ENCODE measurements at places on chromosomes 1 and 21. TPM values are rescaled to one million over a fixed set of nuclear protein-coding genes. Genes with fewer than 3 reads are reported as not detected.

PRRX1 gene
- total RNA-seq: 36.0 TPM

DNA sequence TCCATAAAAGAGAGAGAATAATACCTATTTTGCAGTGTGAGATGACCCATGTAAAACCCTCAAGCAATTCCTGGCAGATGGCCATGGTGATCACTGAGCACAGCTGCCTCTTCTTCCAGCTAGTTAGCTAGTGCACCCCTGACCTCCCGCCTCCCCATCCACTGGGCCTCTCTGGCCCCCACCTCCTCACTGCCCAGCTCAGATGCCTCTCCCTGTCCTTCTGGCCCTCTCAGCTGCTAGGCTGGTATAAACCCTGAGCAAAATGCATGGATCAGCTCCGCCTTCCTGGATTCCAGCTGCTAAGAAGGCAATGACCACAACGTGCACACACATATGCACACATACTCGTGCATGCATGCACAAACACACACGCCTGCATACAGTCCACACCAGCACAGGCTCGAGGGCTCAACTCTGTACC is 117.2 kb downstream of the DMRTB1 start:
- H3K27ac ChIP-seq: no peak overlapping the region
- DNase-seq: no peak

GPR25 gene
- 0.74 TPM for total RNA-seq

GRCh38 chr1:175254190-175254589 is 61.6 kb upstream of the KIAA0040 start:
- no peak overlapping the region for H3K27ac ChIP-seq
- H3K4me1 ChIP-seq: no peaks in the 10 kb centered on the region
- H3K27me3 ChIP-seq: no peaks in the 10 kb centered on the region
- DNase-seq: no peak
- H3K4me3 ChIP-seq: no peak overlapping the region
- no peaks in the 10 kb centered on the region for H3K36me3 ChIP-seq

C1orf185 gene
- total RNA-seq: not detected

DNA sequence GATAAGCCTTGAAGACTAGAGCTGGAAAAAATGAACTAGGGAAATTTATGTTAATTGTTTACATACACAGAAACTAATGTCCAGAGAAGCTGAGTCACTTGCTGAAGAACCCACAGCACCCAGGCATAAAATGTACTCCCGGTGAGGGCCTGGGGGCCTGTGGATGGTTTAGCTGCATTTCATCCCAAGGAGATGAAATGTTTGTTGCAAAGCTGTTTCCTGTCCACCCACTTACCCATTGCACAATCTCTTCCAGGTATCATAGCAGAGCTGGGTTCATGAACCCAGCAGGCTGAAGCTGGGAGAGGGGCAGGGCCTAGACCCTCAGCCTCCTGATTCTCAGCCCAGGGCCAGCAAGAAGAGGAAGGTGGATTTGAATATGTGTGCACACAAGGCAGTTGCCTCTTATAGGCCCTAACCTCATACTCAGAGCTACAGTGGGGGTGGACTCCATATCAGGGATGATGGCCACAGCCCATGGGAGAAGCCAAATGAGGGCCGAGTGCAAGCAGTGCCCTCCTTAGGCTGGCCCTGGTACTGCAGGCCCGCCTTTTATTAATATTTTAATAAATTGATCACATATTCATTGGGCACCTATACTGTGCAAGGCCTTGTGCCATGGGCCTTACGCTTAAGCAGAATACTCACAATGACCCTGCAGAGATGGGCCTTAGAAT is 110.8 kb downstream of the LACTBL1 start:
- H3K4me3 ChIP-seq: no peak overlapping the region
- H3K27ac ChIP-seq: no peak overlapping the region
- no peak for DNase-seq
- H3K36me3 ChIP-seq: no peaks in the 10 kb centered on the region
- no peaks in the 10 kb centered on the region for H3K4me1 ChIP-seq
- H3K27me3 ChIP-seq: no peaks in the 10 kb centered on the region

DNA sequence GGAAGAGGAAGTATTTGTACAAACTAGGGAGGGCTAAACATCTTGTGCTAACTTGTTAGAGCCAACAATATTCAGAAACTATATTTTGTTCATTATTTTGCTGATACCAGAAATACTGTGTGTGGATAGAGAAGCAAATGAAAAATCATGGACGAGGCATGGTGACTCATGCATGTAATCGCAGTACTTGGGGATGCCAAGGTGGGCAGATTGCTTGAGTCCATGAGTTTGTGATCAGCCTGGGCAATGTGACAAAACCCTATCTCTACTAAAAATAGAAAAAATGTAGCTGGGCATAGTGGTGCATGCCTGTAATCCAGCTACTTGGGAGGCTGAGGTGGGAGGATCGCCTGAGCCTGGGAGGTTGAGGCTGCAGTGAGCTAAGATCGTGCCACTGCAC is 13.4 kb downstream of the LRRC41 start:
- peaks cover 55% of the 10 kb centered on the region for H3K36me3 ChIP-seq
- no peak for DNase-seq
- no peak overlapping the region for H3K4me3 ChIP-seq
- H3K4me1 ChIP-seq: no peaks in the 10 kb centered on the region
- H3K27ac ChIP-seq: no peak overlapping the region
- no peaks in the 10 kb centered on the region for H3K27me3 ChIP-seq

DNA sequence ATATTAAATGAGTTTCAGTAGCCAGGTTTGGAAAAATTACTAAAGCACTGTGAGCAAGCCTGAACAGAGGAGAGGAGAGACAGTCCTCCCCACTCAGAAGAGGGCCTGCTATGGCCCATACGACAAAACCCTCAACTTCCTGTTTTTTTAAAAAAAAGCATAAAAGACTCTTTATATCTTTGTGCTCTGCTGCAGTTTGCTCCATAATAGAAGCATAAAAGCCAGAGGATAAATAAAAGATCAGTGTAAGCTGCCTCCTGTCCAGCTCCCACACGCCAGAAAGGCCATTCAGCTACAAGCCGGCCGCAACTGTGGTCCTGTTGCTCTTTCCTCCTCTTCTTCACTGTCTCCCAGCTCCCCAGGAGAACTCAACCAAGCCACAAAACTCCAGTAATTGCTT is 37.8 kb downstream of the NID1 start:
- no peaks in the 10 kb centered on the region for H3K27me3 ChIP-seq
- DNase-seq: no peak
- no peak overlapping the region for H3K27ac ChIP-seq
- no peaks in the 10 kb centered on the region for H3K4me1 ChIP-seq
- no peaks in the 10 kb centered on the region for H3K36me3 ChIP-seq

KCNA2 gene
- total RNA-seq: 0.31 TPM

DNA sequence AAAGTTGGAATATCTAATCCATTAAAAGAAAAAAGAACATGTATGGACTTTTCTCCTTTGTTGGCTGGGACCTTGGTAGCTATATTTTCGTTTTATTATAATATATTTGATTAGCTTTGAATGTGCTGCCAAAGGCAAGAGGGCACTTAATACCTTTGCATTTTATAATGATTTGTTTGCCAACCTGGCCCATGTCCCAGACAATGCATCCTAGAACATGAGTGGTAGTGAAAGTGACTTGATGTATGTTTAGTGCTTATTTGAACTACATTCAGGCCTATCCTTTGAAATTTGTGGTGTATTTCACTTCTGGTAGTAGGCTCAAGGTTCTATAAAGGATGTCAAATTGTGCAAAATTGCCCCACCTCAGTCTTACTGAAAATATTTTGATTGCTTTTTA is 25.9 kb downstream of the CACHD1 start:
- no peaks in the 10 kb centered on the region for H3K36me3 ChIP-seq
- H3K4me1 ChIP-seq: no peaks in the 10 kb centered on the region
- DNase-seq: no peak

DNA sequence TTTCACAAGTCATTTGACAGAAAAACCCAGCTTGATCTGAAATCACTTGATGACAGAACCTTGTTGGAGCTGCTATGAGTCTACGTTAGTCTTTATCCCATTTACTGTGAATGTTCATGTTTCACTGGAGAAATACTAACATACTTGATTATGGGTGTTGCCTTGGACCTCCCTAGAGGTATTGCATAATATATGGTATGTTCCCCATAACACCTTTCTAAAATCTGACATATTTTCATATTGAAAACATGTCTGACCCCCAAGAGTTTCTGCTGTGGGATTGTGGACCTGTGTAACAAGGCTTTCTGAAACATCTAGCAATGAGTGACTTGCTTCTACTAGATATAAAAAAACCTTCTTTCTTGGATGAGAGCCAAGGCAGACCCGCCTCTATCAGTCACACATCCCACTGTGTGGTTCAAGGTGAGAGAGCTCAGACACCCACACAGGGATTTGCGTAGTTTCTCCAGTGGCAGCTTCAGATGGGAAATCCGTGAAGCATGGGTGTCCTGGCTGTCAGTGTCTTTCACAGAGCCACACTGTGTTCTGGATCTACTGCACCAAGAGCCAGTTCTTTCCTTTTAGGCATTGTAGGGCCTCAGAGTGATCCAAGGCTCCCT is 4.6 kb downstream of the NENF start:
- no peak overlapping the region for H3K27ac ChIP-seq
- H3K4me1 ChIP-seq: peaks cover 16% of the 10 kb centered on the region
- no peak overlapping the region for H3K4me3 ChIP-seq
- H3K27me3 ChIP-seq: no peaks in the 10 kb centered on the region

NEGR1 gene
- 4.6 TPM for total RNA-seq

DNA sequence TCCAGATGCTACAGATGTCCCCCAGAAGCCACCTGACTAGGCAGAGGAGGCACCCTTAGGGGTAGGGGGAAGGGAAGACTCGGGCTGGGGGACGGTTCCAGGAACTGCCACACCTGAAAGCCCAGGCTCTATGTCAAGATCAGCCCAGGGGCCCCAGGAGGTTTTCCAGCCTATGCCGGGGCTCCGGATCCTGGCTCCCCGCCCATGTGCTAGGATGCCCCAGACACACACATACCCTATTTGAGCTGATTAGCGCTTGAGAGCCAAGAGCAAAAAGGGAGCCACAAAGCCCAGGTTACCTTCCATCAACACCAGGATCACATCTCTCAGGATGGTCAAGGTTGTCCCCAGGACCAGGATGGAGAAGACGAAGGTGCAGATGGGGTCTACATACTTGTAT is 4.5 kb downstream of the SLC30A2 start:
- H3K27ac ChIP-seq: no peak overlapping the region
- no peaks in the 10 kb centered on the region for H3K36me3 ChIP-seq
- H3K4me1 ChIP-seq: peaks cover 13% of the 10 kb centered on the region
- no peak for DNase-seq

RSPH1 gene
- total RNA-seq: 12.7 TPM

- H3K27ac ChIP-seq: no peak overlapping the region
- peaks cover 19% of the 10 kb centered on the region for H3K27me3 ChIP-seq
- H3K4me3 ChIP-seq: no peak overlapping the region
- no peak for DNase-seq
- no peaks in the 10 kb centered on the region for H3K36me3 ChIP-seq
- H3K4me1 ChIP-seq: peaks cover 12% of the 10 kb centered on the region
Observed at GRCh38 chr1:228445490-228445842, 28.8 kb upstream of the TRIM17 start.

VWA1 gene
- 108 TPM for total RNA-seq

DNA sequence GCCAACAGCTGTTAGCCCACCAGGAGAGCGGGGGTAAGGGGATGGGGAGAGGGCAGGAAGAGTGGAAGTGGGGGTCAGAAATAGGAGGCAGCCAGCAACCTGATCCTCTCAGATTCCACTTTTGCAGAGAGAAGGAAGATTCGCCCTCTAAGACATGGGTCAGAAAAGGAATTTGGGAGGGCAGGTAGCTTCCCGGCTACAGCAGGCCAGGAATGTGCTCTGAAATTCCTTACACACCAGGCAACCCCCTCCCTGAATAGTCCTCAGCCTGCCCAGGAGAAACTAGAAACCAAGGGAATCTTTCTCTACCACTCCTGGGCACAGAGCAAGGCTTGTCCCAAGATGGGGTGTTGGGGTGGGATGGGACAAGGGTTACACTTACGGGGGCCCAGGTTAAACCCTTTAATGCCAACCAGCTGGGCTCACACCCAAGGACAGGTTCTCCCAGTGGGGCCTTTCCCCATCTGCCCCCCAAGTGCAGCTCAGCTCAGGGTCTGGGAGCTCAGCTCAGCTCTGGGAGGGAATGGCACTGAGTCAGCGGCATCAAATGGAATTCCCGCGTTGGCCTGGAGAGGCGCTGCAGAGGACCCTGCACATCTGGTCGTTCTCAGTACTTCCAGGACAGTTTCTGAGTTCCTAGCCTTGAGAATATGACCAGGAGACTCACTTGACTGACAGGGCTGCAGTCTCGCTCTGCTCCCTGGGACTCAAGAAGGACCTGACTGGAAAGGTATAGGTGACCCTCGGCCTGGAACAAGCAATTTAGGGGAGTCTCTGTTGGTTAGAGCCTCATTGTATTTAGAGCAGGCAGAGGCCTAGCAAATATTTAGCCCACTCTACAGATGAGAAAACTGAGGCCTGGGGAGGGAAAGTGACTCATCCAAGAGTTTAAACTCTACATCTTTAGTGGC is 761 bp downstream of the TNNT2 start:
- peaks cover 3% of the 10 kb centered on the region for H3K4me1 ChIP-seq
- DNase-seq: no peak
- no peaks in the 10 kb centered on the region for H3K27me3 ChIP-seq
- no peaks in the 10 kb centered on the region for H3K36me3 ChIP-seq

- no peak overlapping the region for H3K4me3 ChIP-seq
- H3K36me3 ChIP-seq: no peaks in the 10 kb centered on the region
- no peaks in the 10 kb centered on the region for H3K27me3 ChIP-seq
Observed at GRCh38 chr1:162159515-162159914, 90.0 kb downstream of the NOS1AP start.

DNA sequence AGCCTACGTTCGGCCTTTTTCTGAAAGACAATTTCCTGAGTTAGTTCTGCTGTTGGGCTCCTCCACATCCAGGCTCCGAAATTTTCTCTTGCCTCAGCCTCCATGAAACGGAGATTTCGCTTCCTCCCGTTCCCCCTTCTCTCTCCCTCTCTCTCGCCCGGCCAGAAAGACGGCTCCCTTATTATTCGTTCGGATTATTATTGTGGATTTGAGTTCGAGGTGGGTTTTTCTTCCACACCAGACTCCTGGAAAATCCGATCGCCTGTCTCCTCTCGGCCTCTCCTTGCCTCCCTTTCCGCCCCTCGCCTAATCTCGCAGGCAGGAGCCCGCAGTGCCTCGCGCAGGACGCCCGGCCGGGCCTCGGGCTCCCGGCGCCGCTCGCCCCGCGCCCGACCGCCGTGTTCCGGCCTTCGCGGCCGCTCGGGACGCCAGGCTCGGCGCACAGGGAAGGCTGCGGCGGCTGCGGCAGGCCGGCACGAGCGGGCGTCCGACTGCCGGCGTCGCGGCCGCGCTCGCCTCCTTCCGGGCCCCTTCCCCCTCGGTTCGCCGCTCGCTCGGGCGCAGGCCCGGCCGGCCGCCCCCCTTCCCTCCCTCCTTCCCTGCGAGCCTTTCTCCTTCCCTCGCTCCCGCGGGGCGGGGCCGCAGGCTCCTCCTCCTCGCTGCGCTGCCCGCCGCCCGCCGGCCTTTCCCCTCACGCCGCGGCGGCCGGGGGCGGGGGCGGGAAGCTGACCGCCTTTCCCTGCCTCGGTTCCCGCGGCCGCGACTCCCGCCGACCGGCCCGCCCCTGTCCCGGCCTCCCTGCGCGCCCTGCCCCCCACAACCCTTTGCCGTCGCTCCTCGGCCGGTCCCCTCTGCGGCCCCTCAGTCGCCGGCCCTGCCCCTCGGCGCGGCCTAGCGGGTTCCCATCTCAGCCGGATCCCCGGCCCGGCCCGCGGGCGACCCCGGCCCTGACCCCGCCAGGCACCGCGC is at the start of gene ARHGEF11:
Gene ARHGEF11, minus strand, starts transcription at position 493 of the 969 bp plus-strand sequence. CDS start 1,412 bp downstream, outside the sequence.
- H3K4me3 ChIP-seq: peak within 1 kb of the TSS; percentile 59
- no peaks in the 10 kb centered on the region for H3K27me3 ChIP-seq
- H3K36me3 ChIP-seq: no peaks in the 10 kb centered on the region
- peaks cover 33% of the 10 kb centered on the region for H3K4me1 ChIP-seq
- H3K27ac ChIP-seq: peak within 1 kb of the TSS; percentile 90

- H3K4me1 ChIP-seq: no peaks in the 10 kb centered on the region
- H3K4me3 ChIP-seq: no peak overlapping the region
- DNase-seq: no peak
- no peaks in the 10 kb centered on the region for H3K27me3 ChIP-seq
- no peaks in the 10 kb centered on the region for H3K36me3 ChIP-seq
- no peak overlapping the region for H3K27ac ChIP-seq
Observed at GRCh38 chr21:15552914-15553494, 176.8 kb upstream of the USP25 start.
